ENCODE measurements at places on chromosomes 16 and 17.

DNA sequence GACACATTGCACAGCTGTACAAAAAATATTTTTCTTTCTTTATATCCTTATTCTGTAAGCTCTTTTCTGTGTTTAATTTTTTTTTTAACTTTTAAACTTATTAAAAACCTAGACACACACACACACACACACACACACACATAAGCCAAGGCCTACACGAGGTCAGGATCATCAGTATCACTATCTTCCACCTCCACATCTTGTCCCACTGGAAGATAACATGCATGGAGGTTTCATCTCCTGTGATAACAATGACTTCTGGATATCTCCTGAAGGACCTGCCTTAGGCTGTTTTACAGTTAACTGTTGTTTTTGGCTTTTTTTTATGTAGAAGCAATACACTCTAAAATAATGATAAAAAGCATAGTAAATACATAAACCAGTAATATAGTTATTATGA, 71.2 kb downstream of the TNRC6C start:
- no peak for DNase-seq

DNA sequence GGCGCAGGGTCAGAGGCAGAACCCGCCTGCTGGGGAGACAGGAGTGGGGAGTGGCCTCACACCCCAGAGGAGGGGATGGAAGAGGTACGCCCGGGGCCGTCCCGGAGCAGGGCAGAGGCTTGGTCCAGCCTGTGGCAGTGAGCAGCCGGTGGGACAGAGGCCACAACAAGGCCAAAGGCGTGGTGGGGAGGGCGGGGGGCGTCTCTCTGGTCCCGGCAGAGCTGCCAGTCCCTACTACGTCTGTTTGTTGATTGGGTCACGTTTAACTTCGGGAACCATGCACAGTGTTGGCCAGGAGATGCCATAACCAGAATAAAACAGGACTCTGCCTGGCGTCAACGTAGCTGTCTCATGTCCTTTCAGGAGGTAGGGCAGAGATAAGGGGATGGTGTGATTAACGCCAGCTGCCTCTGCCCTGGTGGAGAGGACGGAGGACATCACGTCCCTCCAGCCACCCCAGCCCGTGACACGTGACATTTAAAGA, 192.8 kb downstream of the BANP start:
- DNase-seq: peak; percentile 54

DNA sequence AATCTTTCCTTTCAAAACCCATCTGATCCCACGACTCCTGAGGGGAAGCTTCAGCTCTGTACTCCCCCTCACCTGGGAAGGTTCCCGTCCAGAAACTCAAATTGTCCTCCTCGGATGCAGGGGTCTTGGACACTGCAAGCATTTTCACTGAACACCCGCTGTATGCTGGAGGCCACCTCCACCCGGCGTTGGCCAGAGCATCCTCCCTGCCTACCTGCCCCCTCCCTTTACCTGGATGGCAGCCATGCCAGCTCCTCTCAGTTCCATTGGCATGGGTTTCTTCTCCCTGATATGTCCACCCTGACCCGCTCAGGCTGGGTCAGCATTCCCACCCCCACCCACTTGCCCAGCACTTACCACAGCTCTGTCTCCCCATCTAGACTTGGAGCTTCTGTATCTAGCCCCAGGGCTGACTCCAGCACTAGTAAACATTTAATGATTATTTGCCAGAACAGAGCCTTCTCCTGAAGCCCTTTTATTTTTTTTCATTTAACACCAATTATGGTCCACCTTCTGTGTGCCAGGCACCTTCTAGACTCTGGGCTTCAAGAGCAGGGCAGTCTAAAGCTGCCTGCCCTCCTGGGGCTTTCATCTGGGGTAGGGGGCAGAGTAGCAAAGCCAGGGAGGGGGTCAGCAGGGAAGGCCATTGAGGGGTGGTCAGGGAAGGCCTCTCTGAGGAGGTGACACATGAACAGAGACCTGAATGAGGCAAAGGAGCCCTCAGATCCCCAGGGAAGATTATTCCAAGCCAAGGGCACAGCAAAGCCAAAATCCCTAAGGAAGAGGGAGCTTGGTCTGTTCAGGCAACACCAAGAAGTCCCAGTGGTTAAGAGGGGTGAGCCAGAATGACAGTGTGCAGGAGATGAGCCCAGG, 8.9 kb upstream of the KRT19 start:
- DNase-seq: no peak

DNA sequence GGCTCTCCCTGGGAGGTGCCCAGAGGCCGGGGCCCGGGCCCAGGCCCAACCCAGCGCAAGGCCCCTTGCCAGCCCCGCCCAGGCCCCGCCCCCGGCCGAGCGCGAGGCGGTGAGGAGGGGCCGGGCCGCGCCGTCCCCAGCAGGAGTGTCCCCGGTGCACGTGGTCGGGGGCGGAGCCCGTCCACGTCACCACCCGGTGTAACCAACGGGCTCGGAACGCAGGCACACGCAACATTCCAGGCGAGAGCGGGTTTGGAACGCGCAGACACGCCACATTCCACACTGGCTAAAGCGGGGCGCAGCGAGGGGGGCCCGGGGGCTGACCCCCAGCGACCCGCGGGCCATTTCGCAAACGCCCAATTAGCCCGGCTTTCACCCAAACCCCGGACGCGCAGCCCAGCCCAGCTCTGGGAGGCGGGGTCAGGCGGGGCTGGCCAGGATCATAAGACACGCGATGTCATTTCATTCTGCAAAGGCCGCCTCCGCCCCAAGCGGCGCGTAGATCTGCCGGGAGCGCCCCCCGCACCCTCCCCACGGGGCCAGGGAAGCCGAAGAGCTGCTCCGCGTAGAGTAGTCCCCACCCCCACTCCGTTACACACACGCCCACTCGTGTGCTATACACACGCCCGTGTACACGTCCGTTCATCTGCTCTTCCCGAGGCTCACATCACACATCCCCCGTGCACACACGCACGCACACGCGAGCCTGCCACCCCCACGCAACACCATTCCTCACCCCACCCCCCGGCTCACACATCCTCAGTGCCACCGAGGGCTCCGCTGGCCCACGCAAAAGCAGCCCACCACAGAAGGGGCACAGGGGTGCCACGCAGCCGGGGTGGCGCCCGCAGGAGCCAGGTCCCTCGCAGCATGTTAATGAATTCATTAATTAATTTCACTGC, 1.0 kb downstream of the MNT start:
- peak; percentile 96 for DNase-seq

DNA sequence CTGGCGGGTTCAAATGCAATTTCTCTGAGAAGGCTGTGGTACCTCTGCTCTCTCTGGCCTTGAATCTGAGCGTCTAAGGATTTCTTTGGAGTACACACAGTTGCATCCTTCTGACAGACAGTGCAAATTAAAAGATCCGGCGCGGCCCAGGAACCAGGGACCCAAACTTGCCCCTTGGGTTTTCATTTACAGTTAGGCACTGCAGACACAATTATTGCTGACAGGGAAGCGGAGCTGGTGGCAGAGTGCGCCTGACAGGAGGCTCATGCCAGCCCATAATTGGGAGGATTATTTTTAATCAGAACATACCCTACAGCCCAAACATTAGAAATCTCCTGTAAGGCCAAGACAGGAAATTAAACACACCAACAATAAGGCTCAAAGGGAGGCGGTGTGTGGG, 1023.4 kb upstream of the RBFOX1 start:
- DNase-seq: peak; percentile 57

DNA sequence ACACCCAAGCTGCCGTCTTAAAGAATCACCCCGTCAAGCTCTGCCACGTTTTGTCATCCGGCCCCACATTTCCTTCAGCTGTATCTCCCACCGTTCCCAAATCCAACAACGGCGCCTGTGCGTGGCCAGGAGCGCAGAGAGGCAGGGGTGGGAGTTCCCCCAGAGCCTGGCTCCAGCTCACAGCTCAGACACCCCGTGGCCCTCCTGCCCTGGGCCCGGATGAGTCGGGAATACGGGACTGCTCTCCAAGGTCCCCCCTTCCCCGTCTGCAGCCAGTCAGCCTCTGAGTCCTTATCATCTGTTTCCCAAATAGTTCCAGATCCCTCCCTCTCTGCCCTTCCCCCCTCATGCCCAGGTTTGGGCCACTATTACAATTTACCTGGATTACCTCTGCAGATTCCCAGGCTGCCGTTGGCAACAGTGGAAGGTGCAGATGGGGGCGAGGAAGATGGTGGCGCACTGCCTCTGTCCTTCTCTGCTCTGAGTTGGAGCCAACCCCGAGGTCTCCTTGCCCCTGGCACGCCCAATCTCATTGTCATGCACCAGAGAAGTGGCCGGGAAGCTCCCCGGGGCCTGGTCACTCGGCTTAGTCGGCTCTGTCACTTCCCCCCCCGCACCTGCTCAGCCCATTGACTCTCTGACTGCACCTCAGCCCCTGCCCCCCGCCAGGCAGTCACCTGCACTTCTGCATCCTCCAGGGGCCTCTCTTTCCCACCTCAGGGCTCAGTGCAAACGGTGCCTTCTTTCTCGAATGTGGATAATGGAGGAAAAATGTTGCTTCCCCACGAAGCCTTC, 18.3 kb upstream of the RPTOR start:
- no peak for DNase-seq

GRCh38 chr16:19130852-19131824, 17.4 kb downstream of the ITPRIPL2 start:
- no peak for DNase-seq

DNA sequence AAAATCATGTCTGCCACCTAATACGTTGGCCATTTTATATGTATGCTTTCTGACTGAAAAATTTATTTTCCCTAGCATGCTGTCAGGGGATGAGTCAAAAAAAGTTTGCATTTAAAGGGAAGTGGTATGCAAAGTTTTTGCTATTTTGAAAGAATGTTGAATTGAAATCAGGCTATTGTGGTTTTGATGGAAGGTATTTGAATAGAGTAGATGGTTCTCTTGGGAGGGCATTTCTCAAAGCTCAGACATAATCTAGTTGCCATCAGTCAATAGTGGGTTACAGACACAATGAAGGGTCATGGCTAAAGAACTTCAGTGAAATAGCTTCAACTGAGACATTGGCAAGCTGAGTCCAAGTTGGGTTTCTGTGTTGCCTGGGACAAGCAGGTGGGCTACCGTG, 102.4 kb downstream of the MAP2K6 start:
- no peak for DNase-seq

DNA sequence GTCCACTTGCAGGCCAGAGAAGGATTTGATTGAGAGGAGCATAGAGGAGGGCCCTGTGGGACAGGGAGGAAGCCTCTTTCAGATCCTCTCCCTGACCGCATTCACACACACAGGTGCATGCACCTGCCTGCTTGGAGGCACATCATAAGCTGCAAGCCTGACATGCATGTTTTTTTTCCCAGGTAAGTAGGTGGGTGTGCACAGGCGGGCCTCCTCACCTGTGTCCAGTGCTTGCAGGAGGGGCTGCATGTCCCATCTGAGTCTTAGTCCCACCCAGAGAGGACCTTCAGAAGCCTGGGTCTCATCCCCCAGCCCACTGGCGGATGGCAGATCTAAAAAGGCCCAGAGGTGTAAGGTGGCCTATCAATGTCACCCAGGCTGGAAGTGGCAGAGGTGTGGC, 130.8 kb downstream of the TMEM132E start:
- DNase-seq: no peak

- DNase-seq: no peak
Observed at GRCh38 chr17:82689077-82689476, 9.4 kb downstream of the RAB40B start.

DNA sequence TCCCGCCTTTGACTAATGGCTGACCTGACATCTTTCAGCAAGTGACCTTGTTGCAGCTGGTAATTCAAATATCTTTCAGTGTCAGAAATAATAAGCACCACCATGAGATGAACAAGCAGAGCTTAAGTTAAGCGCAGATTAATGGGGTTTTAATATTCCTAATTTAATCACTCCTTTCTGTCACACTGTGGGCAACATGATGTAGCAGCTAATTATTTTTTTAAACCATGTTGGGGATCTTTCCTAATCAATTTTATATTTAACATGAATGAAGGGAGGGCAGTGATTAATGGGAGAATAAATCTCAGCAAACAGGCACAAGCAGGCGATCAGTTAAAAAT, 353.6 kb upstream of the TNRC6C start:
- no peak for DNase-seq

GRCh38 chr17:45996282-45996937, 2.6 kb upstream of the STH start:
- DNase-seq: no peak

- no peak for DNase-seq
Observed at GRCh38 chr17:60874772-60875171, 197.1 kb downstream of the BCAS3 start.

DNA sequence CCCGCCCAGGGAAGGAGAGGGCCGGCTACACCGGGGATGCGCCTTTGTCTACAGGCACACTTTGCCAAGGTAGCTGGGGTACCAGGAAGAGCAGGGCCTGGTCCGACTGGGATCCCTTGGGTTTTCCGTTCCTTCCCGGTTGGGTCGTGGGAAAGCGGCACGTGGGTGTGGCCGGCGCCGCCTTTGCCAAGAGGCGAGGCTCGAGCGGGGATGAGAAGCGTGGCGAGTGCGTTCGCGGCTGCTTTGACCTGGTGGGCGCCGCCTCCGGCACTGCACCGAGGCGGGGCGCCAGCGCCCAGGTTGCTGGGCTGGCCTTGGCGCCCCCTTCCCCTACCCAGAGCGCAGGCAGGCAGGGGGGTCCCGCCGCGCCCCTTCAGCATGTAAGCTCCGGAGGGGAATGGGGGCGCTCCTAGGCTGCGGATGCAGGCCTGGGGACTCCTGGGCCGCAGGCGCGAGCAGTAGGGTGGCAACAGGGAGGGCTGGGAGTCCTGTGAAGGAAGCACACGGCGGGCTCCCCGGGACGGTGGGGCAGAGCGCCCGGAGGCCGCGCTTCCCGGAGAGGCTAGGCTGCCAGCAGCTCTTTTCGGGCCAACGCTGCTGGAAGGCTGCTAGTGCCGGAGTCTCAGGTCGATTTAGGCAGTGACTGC, 2.0 kb downstream of the HAS3 start:
- DNase-seq: peak; percentile 72

- DNase-seq: no peak
Observed at GRCh38 chr16:67936880-67937605, 393 bp upstream of the PSMB10 start.

DNA sequence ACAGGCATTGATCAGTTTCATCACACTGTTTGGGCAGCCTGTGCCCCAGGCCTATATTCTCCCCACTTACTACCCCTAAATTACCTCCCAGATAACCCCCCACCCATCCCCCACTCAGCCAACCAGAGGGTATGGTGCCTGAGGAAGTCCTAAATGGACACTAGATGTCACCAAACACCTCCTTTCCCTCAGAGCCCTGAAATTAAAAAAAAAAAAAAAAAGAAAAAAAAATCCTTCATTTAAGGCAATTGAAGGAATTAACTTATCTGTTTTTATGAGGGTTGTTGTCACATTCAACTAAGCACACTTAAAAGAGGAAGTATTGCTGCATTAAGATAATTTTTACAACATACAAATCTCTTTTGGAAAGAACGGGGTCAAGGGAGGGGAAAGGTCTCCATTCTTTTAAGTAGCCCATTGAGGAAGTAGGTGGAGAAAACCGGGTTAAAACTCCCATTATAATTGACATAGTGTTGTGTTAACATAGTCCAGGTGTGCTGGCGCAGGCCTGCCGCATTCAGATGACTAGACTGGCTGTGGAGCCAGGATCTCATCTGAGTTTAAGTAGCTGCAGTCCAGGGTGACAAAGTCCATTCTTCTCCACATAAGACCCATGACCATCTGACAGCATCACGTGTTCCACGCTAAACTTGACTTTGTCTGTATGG, 46.3 kb downstream of the SNX11 start:
- DNase-seq: peak; percentile 51

GRCh38 chr17:5555254-5555653, 29.1 kb downstream of the NLRP1 start:
- no peak for DNase-seq

GRCh38 chr17:18155179-18155578, 28.4 kb upstream of the ALKBH5 start:
- DNase-seq: no peak
